ENCODE measurements at places on chromosomes 1 and 21.

DNA sequence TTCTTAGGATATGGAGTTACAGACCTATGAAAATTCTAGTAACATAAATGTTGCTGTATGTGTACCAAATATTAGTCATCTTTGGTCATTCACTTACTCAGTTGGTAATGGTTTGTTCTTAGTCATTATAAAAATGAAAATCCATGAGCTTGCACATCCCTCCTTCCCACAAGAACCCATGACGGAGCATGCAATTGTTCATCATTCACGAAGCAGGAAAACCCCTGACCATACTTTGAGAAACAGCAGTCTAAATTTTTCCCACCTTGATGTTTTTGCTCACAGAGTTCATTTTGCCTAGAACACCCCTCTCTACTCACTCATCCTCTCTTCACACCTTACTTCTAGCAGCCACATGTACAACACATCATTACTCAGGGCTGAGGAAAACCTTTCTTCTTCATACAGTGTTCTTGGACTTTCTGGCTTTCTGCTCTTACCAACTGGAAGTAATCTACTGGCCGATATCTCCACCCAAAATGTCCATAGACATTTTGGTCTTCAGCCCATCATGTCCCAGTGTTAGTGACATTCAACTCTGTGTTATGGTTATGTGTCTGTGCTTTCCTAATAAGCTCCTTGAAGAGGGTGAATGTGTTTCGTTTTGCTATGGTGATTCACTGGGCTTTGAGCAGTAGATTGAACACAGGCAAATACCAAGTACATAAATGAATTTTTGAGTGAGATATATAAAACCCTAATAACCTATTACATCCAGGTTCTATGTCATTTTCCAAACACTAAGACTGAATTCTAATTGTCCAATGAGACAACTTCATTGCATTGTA lies 189.9 kb downstream of the ZC3H11B start:
- no peak for DNase-seq

- DNase-seq, result no peak
These were observed 146.0 kb downstream of the MAGI3 start for GRCh38 chr1:113536182-113536780.

DNA sequence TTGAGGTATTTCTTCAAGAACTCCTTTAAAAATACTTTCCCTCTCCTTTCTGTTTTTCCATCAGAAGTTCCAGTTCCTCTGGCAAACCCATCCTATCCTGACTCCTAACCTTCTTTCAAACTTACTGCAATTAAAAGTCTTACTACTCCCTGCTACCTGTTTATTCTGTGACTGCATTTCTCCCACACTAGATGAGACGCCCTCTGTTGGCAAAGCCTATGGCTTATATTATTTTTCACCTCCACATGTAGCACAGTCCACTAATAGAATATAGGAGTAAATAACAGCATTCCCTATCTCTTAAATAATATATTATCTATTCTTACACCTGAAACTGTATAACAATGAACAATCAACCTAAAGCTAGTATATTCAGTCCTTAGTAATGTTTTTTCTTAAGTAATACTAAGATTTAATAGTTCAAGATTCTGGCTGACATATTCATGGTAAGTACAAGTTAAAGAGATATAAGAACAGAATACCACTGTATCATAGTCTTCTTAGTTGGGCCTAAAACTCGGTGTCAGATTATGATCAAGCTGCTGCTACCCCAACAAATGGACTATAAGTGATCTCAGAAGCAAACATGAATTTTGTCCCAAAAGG lies 54.8 kb downstream of the RAB3GAP2 start:
- no peak for DNase-seq

DNA sequence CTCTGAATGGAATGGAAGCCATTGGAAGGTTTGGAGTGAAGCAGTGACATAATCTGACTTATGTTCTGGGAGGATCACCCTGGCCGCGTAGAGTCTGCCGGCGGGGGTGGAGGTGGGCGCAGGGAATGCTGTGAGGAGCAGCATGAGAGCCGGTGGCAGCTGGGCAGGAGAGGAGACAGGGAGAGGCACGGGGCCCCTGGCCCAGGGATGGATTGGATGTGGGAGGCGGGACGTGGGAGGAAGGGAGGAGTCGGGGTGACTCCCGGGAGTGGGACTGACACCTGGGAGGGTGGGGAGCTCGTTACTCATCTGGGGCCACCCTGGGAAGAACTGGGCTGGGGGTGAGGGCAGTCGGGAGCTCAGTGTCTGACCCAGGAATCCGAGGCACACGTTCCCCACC lies 10.4 kb upstream of the KCNAB2 start:
- DNase-seq, result no peak

DNA sequence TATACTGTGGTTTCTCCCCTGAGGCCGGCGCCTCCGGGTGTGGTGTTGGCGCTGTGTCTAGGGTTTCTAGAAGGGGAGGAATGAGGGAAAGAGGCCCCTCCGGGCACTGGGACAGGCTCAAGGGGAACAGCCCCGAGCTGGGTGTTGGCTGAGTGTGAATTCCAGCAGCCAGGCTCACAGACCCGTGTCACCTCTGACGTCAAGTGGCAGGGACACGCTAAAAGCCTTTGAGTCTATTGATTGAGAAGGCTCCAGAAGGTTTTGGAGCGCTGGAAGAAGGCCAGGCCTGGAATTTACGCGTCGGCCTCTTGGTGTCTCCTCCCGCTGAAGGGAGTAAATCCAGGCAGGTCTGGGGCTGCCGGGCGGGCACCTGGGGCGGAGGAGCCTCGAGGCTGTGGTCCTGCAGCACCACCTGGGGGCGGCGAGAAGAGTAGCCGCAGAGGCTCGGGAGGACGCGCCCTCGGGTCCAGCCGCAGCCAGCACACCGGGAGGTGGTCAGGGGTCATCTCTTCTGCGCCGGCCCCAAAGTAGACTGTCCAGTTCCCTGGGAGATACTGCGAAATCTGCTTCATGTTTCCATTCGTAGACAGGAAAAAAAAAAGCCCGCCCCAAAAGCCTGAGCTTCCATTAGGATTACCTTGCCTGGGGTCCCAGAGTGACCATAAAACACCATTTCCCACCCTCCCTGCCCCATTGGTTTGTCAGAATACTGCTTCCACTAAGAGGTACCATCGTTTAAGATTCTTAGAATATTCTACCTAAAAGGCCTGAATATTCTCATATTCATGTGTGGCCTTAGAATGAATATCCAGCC lies 61.7 kb downstream of the TLR5 start:
- DNase-seq, result peak; percentile 37

- no peak for DNase-seq
These were observed 89.8 kb downstream of the EVI5 start for GRCh38 chr1:92695104-92695503.

DNA sequence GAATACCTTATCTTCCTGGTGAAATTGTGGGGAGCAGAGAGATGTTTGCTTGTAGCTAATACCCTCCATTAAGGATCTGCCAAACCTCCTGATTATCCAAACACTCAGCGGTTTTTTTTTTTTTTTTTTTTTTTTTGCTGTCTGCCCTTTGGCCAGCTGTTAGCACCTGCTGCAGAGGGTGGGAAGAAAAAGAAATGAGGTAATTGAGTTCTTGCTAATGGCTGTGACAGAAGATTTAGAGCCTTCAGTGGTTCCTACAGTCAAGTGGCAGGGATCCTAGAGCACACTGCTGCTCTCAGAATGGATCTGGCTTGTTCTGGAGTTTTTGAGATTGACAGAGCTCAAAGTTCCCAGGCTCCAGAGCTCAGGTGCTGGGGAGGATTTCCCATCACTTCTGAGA lies 342.5 kb downstream of the DISC1 start:
- no peak for DNase-seq

GRCh38 chr1:219639876-219640577 lies 27.1 kb upstream of the ZC3H11B start:
- DNase-seq, result no peak

- DNase-seq, result no peak
These were observed 53.1 kb upstream of the PROX1 start for GRCh38 chr1:213934649-213935048.

GRCh38 chr1:150764617-150765101 lies 919 bp downstream of the CTSS start:
- no peak for DNase-seq

DNA sequence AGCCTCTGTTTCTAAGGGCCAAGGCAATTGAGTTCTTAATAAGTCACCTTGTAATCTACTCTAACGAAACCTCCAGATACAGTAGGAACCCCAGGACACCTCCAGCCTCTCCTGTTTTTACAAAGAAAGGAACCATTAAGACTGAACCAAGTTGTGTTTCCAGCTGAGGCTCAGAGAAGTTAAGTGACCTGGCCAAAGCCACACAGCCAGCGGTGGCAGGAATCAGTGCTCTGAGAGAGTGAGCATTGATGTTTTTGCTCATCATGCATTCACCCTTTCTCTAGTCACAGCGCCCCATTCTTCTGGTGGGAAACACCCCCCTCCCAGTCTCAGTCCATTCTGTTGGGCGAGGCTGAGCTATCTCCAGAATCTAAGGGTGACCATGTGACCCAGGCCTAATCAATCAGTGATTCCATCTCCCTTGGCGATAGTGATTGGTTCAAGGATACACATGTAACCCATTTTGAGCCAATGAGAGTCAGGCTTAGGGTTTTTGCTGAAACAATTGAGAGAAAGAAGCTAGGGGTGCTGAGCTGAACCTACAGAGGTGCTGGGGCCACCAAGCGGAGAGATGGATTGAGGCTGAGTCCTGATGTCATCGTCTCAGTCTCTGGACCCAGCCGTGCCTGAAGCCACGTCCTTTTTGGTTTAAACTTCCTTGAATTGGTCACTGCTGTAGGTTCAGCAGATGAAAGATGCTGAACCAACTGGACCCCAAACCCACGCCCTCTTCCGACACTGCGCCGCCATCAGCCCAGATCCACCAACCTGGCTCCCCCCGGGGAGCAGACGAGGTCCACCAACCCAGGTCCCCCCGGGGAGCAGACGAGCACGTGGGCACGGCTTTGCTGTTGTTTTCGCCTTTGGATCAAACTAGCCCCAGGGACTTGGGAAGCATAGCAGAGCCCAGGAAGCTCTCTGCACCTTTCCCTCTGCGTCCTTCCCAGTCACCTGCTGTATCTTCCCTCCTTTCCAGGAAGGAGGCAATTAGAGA lies 28.0 kb upstream of the RERE start:
- no peak for DNase-seq

DNA sequence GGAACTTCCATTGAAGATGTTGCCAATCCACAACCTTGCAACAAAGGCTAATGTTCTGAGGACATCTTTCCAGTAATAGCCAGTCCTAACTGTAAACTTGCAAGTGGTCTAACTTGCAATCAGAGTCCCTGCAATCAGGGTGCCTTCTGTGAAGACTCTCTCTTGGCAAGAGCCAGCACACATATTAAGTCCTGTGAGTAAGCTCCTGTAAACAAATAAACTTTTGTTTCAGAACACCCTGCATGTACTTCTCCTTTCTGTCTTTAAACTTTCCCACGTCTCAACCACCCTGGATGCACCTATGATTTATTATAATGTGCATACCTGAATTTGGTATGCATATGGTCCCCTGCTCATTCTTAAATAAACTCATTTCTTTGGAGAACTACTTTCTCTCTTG lies 9.1 kb downstream of the GBP7 start:
- no peak for DNase-seq
